Calu3 (cell line): ENCODE measurements at places on chromosomes 2 and 18. TPM values are rescaled to one million over a fixed set of nuclear protein-coding genes. Genes with fewer than 3 reads are reported as not detected.

The SPR gene
- 71.1 and 84.4 TPM in 2 replicates for total RNA-seq

The B3GNT7 gene
- 8.9 and 14.4 TPM in 2 replicates for total RNA-seq

The IL37 gene
- total RNA-seq, result 1.9 and 2.0 TPM in 2 replicates

DNA sequence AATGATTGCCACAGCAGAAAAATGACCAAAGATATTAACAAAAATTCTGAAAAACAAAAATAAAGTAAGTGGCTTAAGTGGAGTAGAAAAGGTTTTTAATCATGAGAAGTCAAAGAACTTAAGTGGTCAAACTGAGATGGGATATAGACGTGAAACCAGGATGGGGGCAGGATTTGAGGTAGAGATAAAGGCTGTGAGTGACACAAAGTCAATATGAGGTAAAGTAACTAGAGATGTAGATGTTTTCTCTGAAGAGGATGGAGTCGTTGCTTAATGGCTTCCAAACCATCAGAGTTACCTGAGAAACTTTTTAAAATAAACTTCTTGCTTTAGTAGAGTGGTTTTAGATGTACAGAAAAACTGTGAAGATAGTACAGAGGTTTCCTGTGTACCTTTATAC, 21.2 kb downstream of the ANKRD12 start:
- H3K27ac ChIP-seq, result peak overlapping the region; percentile 6
- H3K36me3 ChIP-seq, result no peaks in the 10 kb centered on the region
- H3K4me1 ChIP-seq, result peaks cover 28% of the 10 kb centered on the region

DNA sequence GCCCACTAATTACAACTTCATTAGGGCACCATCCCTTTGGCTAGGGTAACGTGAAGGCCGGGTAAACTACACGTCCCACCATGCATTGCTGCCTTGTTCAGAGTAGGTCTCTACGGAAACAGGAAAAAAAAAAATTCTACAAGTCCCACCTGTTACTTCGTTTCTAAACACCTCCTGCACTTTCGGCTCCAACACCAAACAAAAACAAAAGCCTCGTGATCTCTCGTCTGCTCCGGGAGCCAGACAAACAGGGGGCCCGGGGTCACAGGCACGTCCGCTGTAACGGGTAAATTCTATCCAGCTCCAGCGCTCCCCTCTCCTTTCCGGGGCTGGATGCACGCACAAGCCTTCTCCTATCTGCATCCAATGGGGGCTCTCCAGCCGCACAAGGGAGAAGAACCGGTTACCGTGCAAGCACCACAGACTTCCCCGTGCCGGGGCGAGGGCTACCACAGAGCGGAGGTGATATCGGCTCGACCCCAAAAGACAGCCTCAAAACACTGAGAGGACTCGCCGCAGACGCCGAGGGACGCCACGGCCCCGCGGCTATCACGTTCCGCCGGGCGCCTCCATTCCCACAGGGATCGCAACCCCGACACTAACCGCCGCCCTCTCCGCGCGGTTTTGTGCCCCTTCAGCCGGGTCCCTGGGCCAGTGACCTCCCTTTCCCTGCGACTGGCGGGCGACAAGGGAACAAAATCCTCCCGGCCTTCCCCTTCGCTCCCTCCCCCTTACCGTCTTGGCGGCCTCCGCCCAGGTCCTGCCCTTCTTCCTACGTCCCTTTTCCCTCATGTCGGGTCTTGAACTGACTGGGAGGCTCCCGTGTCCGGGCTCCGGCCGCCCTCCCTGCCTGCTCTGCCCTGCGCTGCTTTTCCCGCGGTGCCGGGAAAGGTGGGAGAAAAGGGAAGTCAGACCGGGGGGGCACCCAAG, 591 bp downstream of the ASXL2 start:
- DNase-seq, result peak; percentile 57
- H3K27me3 ChIP-seq, result no peaks in the 10 kb centered on the region
- H3K4me3 ChIP-seq, result peak overlapping the region; percentile 99

GRCh38 chr2:238895891-238896600, 48.2 kb downstream of the TWIST2 start:
- H3K4me3 ChIP-seq, result no peak overlapping the region
- H3K27me3 ChIP-seq, result peaks cover 13% of the 10 kb centered on the region
- DNase-seq, result peak; percentile 31
- no peak overlapping the region for H3K27ac ChIP-seq

- H3K36me3 ChIP-seq, result no peaks in the 10 kb centered on the region
- H3K27ac ChIP-seq, result no peak overlapping the region
- DNase-seq, result no peak
These were observed 107.6 kb upstream of the NOSTRIN start for GRCh38 chr2:168694866-168695265.
